Gastroesophageal sphincter (tissue), 4 donors: ENCODE measurements at places on chromosomes 4 and X.

GRCh38 chrX:15914486-15914885, 59.9 kb upstream of the AP1S2 start:
- ATAC-seq = no peak
- H3K27me3 ChIP-seq = no peaks in the 10 kb centered on the region
- H3K27ac ChIP-seq = no peak overlapping the region
- no peak overlapping the region for H3K4me3 ChIP-seq
- H3K36me3 ChIP-seq = no peaks in the 10 kb centered on the region

DNA sequence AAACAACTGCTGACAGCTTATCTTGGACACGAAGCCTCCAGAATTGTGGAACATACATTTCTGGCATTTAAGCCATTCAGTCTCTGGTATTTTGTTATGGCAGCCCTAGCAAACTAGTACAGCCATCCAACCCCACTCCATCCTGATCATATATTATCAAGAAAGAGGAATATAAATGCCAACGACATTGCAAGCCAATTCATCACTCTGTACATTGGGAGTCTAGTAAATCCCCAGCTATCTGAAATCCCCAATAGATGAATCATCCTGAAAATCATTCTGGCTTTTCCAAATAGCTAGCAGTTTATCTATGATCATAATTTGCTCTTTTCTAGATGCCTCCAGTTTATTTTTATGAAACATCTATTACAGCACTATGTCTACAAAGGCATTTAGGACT, 41.1 kb downstream of the FRMD7 start:
- no peaks in the 10 kb centered on the region for H3K36me3 ChIP-seq
- no peak overlapping the region for H3K27ac ChIP-seq
- H3K4me3 ChIP-seq = no peak overlapping the region
- ATAC-seq = no peak
- no peaks in the 10 kb centered on the region for H3K27me3 ChIP-seq

DNA sequence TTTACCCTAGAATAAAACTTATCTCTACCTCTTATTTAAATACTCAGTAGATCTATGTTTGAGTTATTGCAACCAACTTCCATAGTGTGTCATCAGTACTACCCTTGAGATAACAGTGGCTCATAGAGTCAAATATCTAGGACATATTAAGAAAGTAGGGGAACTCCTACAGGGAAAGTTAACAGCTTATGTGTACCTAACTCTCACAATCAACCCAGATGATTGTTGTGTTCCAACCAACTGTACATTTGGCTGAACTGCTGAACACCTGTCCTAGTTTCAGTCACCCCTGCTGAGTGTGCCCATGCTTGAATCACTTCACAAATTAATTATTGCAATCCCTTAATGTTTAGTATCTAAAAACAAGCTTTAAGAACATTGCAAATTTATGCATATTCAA, 244.2 kb upstream of the GRID2 start:
- H3K36me3 ChIP-seq = no peaks in the 10 kb centered on the region
- no peak for ATAC-seq
- H3K27ac ChIP-seq = no peak overlapping the region
- no peaks in the 10 kb centered on the region for H3K4me1 ChIP-seq

DNA sequence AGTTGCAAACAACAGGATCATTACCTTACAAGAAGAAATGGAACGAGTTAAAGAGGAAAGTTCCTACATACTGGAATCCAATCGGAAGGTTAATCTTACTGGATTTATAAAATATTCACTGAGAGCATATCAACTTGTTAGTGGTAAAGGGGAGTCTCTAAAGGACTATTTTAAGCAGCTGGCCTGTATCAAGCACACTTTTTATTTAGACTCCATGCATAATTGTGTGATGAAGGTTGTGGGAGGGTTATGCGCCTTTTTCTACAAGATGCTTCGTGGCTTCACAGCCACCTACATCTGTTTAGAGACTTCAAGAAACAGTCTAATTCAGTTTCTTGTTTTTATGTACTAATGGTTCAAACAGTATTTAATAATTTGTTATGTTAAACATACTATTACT, 56.6 kb downstream of the GRSF1 start:
- no peak overlapping the region for H3K4me3 ChIP-seq
- no peak overlapping the region for H3K27ac ChIP-seq
- H3K4me1 ChIP-seq = peaks cover 3% of the 10 kb centered on the region
- H3K27me3 ChIP-seq = no peaks in the 10 kb centered on the region
- H3K36me3 ChIP-seq = no peaks in the 10 kb centered on the region

GRCh38 chr4:3226467-3226866, 22.5 kb upstream of the MSANTD1 start:
- no peaks in the 10 kb centered on the region for H3K36me3 ChIP-seq
- peak overlapping the region; percentile 41 for H3K27ac ChIP-seq
- no peak overlapping the region for H3K4me3 ChIP-seq
- peak; percentile 72 for ATAC-seq
- H3K4me1 ChIP-seq = no peaks in the 10 kb centered on the region
- no peaks in the 10 kb centered on the region for H3K27me3 ChIP-seq

- peak within 1 kb of the TSS; percentile 98 for H3K27ac ChIP-seq
- no peaks in the 10 kb centered on the region for H3K4me1 ChIP-seq
- H3K4me3 ChIP-seq = peak within 1 kb of the TSS; percentile 78
- H3K27me3 ChIP-seq = no peaks in the 10 kb centered on the region
- H3K36me3 ChIP-seq = no peaks in the 10 kb centered on the region
These were observed at the start of gene STAG2 for GRCh38 chrX:123961268-123962005. Gene STAG2 (plus strand): TSS chrX:123961706. CDS start chrX:124022628, 60,922 bp downstream.

GRCh38 chrX:53678667-53679066, 7.9 kb downstream of the HUWE1 start:
- H3K27ac ChIP-seq = no peak overlapping the region
- no peaks in the 10 kb centered on the region for H3K27me3 ChIP-seq
- H3K36me3 ChIP-seq = no peaks in the 10 kb centered on the region
- ATAC-seq = no peak

DNA sequence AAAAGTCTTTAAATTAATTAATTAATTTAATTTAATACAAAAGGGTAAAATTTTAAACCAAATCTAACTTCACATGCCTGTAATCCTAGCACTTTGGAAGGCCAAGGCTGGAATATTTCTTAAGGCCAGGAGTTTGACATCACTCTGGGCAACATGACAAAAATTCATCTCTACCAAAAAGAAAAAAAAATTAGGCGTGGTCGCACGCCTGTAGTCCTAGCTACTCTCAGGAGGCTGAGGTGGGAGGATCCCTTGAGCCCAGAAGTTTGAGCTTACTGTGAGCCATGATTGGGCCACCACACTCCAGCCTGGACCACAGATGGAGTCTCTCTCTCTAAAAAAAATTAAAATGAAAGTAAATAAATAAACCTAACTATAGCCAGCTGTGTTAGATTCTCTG, 39.2 kb upstream of the ANTXR2 start:
- peak; percentile 88 for ATAC-seq
- H3K27ac ChIP-seq = no peak overlapping the region
- no peaks in the 10 kb centered on the region for H3K36me3 ChIP-seq
